ENCODE measurements at places on chromosomes 2 and 18.

DNA sequence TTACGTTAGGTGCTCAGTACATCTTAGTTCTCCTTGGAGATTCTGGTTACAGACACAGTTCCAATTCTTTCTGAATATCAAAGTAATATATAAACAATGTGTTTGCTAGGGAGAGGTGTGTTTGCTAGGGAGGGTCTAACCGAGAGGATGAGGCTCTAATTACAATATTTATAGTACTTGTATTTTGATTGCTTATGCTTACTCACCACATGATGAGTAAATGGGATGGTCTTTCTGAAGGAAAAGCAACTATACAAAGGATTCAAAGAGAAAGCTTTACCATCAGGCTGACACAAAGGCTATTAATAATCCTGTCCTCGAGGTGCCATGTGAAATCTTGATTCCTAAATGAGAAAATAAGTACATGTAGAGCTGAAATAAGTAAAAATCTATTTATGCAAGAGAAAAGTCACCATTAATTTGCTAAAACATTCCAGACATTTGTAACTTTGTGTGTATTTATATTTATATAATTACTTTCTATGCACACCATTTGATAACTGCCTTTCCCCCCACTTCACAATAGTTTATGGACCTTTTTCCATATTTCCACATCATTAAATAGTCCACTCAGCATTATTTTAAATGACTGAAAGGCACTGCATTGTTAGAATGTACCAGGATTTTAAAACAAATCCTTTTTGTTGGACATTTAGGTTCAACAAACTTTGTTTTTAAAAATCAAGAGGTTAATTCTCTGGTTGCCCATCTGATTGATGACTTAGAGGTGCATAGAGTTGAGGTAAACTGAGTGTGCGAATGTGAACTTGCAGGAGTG, 94.5 kb upstream of the FN1 start:
- peak; percentile 59 for DNase-seq

DNA sequence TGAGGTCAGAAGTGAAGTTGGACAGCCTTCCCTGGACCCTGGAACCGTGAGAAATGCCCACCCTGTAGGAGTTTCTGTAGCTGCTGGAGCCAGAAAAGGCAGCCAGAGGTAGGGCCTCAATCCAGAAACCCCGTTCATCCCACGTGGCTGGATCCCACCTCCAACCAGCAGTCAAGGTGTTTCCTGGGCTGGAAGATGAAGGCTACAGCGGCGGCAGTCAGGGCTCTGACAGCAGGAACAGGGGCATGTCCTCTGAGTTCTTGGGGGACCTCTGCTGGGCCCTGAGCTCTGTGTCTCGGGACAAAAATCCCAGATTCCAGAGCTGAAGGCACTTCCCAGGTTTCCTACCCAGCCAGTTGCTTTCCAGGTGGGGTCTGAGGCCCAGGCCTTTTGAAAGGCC, 218.2 kb downstream of the KLHL29 start:
- DNase-seq = no peak

- DNase-seq = no peak
These were observed 141.9 kb upstream of the RBBP8 start for GRCh38 chr18:22791310-22791610.

DNA sequence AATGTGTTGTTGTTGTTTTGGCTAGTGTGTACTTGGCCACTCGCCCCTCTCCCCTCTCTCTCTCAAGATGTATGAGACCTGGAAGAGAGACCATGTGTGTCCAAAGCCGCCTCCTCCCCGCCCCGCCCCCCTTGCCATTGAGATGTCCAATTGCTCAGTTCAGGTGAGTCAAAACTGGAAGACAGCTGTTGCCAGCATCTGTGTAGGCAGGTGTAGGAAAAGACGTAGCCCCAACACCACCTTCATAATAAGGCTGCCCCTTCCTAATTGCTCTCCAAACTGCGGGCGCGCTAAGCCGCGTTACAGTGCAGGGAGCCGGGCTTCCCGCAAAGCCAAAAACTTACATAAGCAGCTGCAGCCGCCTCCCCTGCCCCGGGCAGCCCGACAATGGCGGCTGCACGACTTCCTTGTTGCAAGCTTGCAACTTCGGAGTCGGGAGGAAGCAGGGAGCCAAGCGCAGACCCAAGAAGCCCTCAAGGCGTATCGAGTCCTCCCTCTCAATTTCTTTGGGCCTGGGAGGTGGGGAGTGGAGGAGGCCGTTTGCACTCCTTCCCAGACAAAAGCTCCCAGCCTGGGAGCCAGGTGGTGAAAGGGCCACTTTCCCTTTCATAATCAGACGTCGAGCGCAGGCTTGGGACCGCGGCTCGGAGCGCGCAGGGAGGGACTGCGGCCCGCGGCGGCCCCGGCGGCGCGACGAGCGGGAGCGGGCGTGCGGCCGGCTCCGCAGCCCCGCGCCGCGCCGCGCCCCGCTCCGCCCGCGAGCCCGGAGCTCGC, 882 bp downstream of the ZBTB14 start:
- DNase-seq = peak; percentile 54

DNA sequence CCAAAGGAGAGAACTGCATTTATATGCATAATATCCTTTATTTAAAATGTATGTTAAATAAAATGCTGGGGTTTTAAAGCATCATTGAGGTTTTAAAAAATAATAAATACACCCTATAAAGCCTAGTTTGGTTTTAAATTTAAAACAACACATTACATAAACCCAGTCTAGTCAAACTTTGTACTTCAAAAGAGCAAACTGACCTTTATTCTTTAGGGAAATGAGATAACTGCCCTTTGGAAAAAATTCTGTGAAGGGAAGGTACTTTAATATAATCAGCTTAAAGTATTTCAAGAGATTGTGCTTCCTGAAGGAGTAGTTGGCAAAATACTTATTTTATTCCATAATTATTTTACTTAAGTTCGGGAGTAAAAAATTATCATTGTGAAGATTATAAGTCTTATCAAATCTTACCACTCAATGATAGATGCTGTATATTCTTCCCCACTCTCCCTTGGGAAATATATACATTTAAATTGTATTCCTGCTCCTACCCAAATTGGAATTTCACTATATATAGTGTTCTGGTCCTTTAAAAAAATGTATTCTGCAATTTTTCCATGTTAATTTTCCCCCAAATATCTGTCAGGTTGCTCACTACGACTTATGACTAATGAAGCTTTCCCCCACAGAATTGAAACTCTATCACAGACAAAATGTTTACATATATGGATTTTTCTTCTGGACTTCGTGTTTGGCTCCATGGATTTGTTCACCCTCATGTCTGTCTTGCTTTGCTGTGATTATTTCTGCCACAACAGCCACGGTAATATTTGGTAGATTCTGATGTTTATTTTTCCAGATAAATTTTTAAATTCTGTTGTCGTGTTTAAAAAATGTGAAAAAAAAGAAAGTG, 42.1 kb downstream of the ZC3H6 start:
- no peak for DNase-seq

DNA sequence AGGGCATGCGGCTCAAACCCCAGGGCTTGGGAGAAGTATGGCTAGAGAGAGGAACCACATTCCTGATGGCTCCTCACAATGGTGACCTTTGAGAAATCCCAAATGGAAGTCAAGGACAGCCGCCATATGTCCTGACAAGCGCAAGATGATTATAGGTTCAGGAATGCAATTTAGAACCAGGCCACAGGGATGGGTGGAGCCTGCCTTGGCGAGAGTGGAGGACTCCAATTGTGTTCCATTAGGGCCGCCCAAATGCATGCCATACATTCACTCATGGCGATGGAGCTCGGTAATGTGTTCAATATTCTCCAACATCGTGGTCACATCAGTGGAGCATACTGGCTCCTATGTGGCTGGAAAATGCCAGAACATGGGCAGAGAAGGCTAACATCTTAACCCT, 662.9 kb upstream of the ID2 start:
- DNase-seq = no peak

DNA sequence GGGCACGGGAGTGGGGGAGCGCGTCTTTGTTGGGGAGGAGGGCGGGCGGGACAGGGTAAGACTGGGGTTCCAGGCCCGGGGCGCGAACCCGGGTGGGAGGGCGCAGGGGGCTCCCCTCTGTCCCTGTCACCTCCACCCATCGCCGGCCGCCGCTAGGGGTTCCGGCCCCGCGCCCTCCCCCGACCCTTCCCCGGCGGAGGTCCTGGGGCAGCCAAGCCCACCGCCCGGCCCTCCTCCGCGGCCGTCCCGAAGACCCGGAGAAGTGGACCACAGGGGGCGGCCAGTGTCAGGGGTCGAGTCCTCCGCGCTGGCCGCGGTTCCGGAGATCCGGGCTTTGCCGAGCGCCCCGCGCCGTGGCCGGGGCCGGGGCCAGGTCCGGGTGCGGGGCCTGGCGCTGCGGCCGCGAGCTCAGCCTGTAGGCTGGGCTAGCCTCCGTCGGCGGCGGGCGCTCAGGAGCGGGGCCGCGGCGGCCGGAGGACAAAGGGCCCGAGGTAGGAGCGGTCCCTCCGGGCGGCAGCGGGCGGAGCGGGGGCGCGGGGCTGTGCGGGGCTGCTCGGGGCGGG, 16.6 kb upstream of the E2F6 start:
- no peak for DNase-seq

GRCh38 chr2:61423714-61424113, 47.2 kb downstream of the USP34 start:
- DNase-seq = no peak

GRCh38 chr2:96157649-96158553, 12.7 kb upstream of the DUSP2 start:
- DNase-seq = no peak

DNA sequence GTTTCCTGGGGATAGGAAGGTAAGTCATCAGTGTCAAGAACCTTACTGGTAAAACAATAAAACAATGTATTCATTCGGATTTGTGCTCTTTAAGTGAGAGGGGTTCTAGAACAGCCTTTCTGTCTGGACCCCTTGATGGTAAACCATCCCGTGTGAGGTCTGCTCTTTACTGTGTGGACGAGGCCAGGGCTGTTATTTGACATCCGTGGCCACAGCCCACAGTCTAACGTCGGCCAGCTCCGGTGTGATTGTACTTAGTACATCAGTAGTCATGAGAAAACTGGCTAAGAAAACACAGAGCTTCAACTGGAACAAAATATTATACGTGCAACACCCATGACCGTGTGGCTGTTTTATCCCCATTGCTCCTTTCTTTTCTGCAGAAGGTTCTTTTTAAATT, 62.0 kb downstream of the SLC35F5 start:
- DNase-seq = no peak

DNA sequence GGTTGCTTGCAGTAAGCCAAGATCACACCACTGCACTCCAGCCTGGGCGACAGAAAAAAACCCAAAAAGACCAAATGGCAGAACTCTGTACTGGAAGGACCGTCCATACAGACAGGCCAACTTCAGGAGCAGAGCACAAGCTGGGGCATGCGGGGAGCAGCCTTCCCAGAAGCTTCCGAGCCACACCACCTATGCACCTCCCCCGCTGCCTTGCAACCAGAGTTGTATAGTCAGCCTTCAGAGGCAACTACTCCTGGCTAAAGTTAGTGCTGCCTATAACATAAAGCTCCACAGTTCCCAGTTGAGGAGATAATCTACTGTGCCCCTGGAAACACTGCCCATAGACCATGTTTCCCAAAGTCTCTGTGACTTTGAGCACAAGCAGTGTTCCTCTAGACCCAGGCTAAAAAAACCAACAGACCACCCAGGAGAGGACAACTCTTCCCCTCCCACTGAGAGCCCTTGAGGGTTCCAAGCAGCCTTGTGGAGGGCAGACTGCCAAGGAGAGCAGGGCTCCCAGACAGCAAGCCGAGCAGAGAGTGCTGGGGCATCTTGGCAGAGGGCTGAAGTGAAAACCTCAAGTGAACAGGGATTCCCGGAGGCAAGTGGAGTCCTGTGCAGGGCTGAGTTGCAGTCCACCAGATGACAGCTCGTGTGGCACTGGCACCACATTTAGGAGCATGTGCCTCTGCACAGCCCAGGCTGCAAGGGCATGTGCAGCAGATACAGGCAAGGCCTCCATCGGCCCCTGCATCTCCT, 6.8 kb downstream of the SFT2D3 start:
- DNase-seq = no peak

DNA sequence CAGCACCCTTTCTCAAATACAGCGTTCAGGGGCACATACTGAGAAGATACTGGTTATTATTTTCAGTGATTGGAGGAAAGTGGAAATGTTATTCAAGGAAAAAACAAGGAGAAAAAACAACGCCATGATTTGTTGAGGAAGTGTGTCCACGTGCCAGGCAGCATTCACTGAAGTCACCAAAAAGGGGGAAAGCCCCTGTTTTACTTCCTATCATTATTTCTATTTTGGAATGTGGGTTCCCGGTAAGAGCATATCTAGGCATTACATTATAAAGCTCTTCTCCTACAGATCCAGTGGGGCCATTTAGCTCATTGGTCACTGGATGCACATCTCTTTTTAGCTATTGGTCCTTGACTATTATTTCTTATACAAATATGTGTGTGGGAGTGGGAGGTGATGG, 518.7 kb downstream of the TXNL1 start:
- no peak for DNase-seq

- no peak for DNase-seq
These were observed 9.2 kb upstream of the ERMN start for GRCh38 chr2:157334797-157335196.

DNA sequence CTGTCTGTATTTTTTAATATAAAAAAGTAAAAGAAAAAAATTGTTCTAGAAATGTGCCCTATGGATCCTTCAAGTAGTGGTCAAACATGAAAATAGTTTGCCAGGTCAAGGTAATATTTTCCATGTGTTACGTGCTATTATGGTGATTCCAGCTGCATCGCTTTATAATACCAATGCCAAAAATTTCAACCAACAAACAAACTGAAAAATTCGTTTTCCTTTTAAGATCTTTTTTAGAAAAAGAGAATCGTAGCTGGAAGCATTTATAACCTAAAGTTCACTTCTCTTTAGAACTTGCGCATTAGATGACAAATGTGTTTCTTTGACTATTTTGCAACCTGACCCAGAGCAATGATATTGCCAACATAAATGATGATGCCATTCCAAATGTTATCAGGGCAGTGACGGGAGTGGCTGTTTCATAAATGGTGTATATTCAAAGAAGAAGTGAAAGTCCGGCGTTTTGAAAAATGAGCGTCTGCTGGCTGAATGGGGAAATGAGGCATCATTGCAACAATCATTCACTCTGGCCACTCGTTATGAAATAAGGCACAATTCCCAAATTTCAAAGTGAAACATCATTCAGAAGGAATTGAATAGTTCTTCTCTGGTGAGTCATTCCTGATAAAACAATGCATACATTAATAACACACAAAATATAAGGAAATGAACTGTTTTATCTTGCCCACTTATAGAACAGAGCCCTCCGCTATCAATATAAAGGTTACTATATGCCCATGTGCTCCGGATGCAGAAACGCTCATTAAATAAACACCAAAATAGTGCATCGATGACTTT, 297.4 kb downstream of the TGIF1 start:
- DNase-seq = peak; percentile 94

DNA sequence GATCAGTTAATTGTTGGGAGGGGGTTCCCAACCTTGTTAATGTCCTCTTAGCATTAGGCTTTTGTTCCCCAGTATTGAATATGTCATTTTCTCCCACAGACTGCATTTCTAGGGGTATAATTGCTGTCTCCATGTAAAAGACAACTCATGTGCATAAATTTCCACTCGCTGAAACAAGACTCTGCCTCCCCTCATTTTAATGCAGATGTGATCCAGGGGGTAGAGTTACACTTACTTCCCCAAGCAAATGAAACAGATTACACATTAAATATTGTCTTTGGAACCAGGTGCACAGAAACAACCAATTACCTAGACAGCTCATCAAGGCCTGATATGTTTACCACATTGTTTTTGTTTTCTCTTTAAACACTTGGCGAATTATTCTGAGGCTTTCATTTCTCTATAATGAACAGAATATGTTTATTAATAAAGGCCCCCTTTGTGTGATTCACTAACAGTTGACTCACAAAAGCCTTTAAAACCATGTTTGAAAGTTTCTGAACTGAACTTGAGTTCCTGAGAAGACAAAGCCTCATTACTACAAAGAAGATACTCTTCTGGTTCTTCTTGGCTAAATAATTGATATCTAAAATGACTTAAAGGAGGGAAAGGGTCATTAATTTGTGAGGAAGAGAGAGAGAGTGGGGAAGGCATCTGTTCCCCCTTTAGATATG, 15.0 kb upstream of the ACVR1 start:
- peak; percentile 35 for DNase-seq
